ENCODE measurements at places on chromosomes 2 and 18.

- no peak for ATAC-seq
Measured at GRCh38 chr2:222292149-222293134, 6.4 kb downstream of the PAX3 start.

DNA sequence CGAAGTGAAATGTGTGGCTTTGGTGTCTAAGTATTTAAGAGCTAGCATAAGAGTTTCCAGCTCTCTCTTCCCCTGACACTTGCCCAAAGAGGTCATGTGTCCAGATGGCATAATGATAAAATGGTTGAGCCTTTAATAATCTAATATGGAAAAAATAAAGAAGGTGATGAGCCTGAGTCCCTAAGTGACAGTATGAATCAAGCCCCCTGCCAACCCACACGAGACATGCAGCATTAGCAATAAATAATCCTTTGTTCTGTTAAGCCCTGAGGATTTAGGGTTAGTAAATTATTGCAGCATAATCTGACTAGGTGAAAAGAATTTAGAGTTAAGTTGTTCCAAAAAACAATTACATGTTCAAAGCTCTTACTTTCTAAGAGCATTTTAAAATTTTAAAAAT is 217.2 kb upstream of the CCDC150 start:
- no peak for ATAC-seq

GRCh38 chr2:183564726-183565125 is 440.5 kb downstream of the NUP35 start:
- ATAC-seq = no peak

DNA sequence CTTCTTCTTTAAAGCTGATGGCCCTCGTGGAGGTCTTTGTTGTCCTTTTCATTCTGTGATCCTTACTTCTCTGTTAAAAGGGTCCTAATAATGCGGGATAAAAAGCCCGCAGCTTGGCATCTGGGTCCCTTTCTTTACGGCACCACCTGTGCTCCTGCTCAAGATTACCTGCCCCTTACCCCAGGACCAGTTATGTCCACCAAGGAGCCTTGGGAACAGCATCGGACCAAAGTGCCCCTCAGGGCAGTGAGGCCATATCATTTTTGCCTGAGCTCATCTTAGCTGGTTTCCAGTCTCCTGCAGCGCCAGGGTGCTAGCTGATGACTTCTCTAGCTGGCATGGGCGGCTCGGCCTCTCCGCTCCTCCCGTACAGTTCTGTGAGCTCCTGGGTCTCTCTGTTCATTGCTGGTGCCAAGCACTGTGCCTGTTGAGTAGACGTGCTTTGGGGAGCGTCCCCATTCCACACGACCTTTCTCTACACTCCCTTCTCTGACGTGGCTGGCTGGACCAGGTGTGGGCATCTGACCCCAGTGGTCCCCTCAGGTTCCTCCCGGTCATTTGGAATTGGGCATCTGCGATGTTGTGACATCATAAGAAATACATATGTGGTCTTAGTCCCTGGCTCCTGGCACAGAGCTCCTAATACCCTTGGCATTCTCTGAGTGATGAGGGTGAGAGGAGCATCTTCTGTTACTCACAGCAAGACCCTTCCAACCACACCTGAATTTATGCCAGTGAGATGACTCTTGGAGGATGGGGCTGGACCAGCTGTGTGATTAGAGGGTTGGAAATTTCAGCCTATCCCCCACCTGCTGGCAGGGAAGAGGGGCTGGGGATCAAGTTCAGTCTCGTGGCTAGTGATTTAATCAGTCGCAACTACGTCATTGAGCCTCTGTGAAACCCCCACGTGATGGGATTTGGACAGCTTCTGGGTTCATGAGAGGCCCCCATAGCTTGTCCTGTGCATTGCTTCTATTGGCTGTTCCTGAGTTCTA is 134.2 kb upstream of the HS6ST1 start:
- ATAC-seq = no peak

GRCh38 chr2:64637000-64637635 is 16.6 kb downstream of the SERTAD2 start:
- no peak for ATAC-seq

DNA sequence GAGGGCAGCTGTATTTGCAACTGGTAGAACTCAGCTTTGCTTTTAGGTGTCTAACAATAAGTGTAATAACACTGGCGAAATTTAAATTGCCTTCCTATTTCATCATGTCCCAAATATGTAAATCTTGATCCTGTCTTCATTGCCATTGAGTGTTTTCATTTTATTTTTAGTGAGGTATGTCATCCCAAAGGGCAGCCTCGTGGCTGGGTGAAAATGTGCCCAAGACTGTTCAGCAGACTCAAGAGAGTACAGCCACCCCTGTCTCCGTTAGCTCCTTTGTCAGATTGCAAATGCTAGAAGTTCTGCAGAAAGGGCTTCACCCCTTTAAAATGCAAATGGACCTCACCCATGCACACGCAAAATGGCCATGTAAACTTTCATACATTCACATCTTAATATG is 278.8 kb downstream of the RND3 start:
- ATAC-seq = no peak

DNA sequence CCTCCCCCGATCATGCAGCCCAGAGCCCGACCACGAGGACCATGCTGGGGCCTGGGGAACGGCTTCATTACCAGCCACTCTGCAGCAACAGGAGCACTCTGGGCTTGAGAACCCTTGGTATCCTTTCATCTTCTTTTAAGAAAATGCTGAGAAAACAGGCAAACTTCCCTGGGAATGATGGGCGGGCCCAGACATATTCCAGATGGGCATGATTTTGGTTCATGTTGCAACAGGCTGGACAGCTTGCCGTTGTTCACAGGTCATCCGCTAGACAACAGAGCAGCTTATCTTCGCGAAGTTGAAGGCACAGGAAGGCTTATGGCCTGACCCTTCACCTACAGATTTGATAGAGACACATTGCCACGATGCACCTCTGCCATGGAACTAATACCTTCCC is 121.0 kb downstream of the KLHL29 start:
- no peak for ATAC-seq

- ATAC-seq = no peak
Measured at GRCh38 chr2:74137651-74138599, 9.8 kb downstream of the BOLA3 start.
